ENCODE measurements at places on chromosomes 3 and 15. TPM values are rescaled to one million over a fixed set of nuclear protein-coding genes. Genes with fewer than 3 reads are reported as not detected.

- DNase-seq: no peak
Observed at GRCh38 chr15:70447928-70448698, 315.2 kb downstream of the UACA start.

GRCh38 chr3:124792341-124793040 is 62.2 kb downstream of the UMPS start:
- no peak for DNase-seq

GRCh38 chr3:104632521-104632920 is 734.2 kb upstream of the ALCAM start:
- DNase-seq: no peak

TUSC7 gene
- total RNA-seq: not detected

GRCh38 chr3:157127268-157127667 is 32.7 kb downstream of the CCNL1 start:
- no peak for DNase-seq

SLC12A1 gene
- total RNA-seq: not detected

DNA sequence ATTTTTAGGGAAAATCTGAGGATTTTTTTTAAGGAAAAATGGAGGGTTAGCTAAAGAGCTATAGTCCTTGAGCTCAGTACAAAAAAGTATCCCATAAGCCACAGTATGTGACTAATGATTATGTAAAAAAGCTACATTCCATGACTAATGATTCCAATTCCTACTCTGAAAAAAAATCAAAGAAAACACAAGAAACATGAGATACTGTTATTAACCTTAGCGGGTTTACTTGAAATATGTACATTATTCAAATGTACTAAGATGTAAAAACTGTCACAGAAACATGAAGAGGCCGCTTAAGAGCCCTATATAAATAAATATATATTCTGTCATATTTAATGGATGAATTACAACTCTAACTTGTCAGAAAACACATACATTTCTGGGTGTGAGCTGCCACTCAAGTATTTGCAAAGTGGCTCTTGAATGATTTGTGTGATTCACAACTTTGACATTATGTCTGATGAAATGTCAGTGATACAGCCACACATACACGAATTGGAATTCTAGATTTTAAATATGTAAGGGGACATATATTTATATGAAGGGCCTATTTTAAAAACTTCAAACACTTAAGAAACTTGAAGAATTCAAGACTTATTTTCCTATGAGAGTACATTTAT is 518.7 kb upstream of the SUCLG2 start:
- no peak for DNase-seq

SNX22 gene
- total RNA-seq: 5.5 TPM

FOXB1 gene
- not detected for total RNA-seq

DNA sequence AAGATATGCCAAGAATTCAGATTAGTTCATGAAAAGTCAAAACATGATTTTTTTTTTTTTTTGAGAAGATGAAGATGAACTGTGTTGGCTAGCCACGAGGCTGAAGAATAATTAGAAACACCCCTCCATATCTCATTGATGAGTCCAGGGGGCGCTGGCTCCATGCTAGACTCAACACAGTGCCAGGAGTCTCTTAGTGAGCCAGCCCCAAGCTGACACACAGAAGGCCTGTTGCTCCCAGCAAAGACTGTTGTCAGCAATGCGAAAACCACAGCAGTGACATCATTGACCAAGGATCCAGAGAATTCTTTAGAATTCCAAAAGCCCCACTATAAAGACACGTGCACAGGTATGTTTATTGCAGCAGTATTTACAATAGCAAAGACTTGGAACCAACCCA is 185.2 kb downstream of the ANXA2 start:
- peak; percentile 7 for DNase-seq

GRCh38 chr3:171788546-171789351 is 21.5 kb downstream of the PLD1 start:
- DNase-seq: peak; percentile 63

DNA sequence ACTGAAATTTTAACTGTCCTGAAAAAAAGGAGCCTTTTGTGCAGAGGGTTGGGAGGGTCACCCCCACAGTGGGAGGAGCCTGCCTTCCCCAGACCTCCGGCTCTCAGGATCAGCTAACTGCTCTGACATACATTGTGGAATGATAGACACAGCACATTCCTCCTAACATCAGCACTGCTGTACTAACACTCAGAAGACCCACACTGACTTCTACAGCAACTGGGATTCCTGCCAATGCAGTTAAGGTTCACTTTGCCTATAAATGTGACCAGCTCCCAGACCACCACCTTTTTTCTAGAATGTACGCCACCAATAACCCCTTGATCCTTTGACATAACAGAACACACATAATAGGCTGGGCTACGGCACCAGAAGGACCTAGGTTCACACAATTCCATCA is 3.2 kb downstream of the CPEB1 start:
- no peak for DNase-seq

DNA sequence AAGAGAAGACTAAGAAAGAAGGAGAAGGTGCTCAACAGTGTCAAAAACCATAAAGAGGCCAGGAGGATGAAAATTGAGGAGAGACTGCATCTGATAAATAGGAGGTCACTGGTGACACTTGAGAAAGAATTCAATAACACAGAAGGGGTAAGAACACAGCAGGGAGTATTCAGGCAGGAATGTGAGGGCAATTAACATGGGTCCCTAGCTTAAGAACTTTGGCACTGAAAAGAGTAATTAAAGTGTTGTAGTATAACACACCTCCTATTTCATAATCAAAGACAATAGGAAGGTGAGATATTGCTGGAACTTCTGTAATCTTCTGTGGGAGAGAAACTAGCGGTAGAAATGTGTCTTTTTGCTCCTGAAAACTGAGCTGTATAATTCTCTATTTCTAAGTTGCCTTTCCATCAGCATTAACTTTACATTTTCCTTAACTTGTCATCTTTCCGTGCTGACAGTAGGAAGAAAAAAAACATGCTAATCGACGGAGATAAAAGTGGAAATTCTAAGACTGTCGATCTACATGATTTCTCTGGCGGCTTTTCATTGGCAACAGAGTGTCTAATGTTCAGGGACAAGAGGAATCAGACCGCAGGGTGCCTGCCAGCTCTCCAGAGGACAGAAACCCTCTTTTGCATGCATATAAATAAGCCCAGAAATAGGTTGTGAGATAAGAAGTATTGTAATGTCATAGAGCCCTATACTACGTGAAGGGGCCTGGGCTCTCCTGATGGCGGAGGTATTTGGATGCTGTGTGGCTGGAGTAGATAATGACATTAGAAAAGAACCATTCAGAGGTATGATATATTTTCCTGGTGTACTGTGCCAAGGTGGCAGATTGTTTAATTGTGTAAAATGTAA is 147.9 kb upstream of the GAP43 start:
- DNase-seq: no peak

DNA sequence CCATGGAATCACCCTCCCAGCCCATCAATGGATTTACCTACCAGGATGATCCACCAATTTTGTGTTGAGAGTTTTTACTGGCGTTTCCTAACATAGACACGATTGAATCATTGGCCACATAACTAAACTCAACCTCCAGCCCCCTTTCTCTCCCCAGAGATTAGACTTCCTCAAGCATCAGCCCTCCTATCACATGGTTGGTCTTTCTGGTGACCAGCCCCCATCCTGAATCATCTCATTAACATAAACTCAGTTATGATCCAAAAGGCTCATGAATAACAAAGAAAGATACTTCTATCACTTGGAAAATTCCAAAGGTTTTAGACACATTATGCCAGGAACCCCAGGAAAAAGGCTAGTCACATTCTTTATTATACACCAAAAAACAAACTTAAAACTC is 21.2 kb downstream of the PRKAR2A start:
- DNase-seq: no peak

RAB6B gene
- not detected for total RNA-seq

SRGAP3 gene
- 1.2 TPM for total RNA-seq

SNTN gene
- not detected for total RNA-seq

DNA sequence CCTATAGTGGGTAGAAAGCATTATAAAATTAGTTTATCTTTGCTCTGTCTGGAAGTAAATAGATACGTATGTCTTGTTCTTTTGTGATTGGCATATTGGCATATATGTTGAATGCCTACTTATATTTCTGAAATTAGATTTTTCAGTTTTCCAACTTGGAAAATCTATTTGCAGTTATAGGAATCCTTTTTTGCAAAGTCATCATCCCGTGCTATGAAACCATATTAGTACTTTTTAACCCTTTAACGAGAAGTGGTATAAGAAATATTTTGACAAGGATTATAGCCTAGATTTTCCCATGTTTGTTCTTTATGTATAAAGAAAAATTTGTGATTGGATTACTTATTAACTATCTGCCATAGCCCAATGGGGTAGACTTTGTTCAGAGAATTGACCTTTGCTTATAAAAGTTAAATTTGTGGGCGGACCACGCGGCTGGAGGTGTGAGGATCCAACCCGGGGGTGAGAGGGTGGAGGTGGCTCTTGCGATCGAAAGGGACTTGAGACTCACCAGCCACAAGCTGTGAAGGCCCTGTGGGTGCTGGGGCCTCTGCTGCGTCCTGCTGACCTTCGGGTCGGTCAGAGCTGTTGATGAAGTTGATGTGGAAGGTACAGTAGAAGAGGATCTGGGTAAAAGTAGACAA is 5.9 kb downstream of the LRRC28 start:
- DNase-seq: no peak

ZDHHC3 gene
- total RNA-seq: 44.1 TPM

NR2E3 gene
- total RNA-seq: not detected

All from HepG2 (cell line).